ENCODE measurements at places on chromosomes 16 and 17.

GRCh38 chr16:89317101-89317671 lies 99.7 kb downstream of the ZNF778 start:
- DNase-seq, result no peak

DNA sequence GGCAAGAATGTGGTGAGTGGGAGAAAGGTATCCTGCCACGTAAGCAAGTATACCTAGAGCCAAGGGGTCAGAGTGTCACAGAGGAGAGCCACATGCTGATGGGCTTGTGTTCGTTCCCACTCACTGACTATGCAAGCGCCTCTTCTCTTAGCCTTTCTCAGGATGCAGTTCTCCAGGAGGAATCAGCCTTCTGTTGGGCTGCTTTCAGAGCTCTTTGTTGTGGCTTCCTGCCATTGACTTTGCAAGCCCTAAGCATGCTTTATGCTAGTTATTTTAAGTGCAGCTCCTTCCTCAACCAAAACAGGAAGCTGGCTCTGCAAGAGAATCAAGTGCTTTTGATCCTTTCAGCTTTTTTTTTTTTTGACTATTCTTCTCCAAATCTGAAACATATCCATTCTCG lies 66.6 kb downstream of the SIAH1 start:
- peak; percentile 18 for DNase-seq

DNA sequence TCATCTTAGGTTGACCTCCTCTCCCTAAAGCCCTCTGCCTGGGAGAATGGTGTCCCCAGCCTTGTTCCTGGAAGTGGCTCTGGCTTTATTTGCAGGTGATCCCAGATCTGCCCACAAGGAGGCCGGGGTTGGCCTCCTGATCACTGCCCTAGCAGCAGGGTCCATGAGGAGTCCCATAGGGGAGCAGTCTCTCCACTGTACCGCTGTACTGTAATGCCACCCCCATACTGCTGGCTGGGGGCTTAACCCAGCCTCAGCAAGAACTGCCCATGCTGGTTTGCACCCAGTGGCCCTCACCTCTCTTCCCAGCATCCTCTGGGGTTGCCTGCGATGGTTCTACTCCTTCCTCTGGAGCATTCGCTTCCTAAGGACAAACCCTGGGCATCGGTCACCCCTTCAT lies 39.1 kb downstream of the PSME3IP1 start:
- peak; percentile 51 for DNase-seq

- no peak for DNase-seq
Measured at GRCh38 chr16:17654571-17654970, 183.8 kb upstream of the XYLT1 start.

- DNase-seq, result no peak
Measured at GRCh38 chr16:12489357-12489990, 314.2 kb downstream of the CPPED1 start.

DNA sequence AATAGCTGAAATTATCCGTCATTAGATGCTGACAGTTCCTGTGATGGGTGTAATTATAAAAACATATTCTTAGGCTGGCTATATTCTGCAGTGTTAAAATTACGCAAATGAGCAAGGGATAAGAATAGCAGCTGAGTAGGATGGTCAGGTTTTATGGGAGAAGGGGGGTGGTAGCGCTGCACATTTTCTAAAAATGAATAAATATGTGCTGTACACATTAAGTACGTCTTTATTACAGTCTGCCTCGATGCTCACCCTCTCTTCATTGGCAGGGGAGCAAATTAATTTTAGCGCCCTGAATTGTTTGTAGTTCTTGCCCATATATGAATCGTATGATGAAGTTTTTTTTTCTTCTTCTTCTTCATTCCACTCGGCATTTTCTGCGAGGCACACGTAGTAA lies 244.2 kb downstream of the SNX29 start:
- DNase-seq, result no peak

DNA sequence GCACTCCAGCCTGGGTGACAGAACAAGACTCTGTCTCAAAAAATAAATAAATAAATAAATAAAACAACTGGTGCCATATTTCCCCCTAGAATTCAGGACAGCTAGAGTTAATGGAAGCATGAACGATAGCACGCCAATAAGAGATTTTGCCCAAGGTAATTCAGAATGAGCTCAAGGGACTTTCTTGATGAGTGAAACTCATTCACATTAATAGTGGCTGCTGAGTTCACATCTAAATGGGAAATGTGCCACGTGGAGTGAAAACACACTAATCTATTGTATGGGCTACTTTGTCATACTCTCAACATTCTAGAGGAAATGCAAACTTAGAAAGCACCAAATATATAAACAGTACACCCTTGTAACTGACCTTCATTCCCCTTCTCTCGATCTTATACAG lies 47.4 kb upstream of the PSMD7 start:
- DNase-seq, result no peak

- peak; percentile 53 for DNase-seq
Measured at GRCh38 chr16:56190677-56191155, 573 bp upstream of the GNAO1 start.

DNA sequence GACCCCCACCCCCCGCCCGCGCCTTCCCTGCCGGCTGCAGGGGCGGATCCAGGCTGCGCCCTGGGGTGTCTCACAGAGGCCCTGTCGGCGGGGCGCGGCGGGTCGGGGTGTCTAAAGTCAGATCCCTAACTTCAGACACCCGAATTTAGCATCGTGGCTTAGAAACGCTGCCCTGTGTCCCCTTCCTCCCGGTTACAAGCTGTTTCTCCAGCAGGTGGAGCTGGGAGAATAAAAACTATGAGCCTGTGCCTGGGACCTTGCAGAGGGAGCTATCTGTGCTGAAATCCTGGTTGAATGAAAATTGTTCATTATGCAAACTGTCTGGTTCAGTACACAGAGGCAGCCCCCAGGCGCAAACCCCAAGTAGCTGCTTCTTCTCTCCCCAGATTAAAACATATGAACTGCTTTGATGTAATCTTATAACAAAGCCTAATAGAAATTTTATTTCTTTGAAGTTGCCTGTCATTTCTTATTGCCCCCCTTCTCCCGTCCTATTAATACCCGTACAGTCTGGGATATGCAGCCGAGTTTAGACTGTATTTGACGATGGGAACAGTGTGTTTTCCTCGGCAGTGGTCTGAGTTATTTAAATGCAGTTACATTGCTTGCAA lies 79.0 kb downstream of the RPA1 start:
- DNase-seq, result peak; percentile 69

DNA sequence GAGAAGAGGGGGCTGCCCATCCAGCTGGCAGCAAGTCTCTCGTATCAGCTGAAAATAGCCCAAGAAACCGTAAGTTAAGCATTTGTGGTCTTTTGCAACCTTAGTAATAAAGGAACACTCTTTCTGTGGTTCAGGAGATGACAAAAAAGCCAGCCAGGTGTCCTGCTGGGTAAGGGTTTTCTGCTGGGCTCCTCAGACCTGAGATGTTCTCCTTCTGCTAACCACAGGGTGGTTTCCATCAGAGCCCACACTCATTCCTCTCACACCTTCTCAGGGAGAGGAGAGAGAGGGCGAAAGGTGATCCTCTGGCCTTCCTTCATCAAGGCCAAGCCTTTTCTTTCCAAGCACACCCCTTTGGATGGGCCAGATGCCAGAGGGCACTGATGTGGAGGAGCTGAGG lies 70.7 kb downstream of the TEX14 start:
- no peak for DNase-seq

DNA sequence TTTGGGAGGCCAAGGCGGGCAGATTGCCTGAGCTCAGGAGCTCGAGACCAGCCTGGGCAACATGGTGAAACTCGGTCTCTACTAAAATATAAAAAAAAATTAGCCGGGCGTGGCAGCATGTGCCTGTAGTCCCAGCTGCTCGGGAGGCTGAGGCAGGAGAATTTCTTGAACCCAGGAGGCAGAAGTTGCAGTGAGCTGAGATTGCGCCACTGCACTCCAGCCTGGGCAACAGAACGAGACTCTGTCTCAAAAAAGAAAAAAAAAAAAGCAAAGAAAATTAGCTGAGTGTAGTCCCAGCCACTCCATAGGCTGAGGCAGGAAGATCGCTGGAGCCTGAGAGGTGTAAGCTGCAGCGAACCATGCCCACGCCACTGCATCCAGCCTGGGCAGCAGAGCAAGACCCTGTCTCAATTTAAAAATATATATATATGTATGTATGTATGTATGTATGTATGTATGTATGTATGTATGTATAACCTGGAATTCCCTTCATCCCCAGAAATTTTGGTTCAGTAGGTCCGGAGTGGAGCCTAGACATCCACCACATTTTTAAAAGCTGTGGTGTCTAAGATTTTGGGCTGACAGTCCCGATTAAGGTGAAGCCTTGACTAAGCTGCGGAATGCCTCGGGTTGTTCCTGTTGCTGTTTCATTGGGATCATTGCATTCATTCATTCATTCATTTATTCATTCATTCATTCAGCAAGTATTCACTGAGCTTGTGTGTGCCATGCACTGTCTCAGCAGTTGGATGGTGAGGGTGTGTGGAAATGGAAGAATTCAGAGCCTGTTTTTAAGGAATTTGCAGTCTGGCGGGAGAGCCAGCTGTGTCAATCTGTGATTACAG lies 25.9 kb downstream of the TMEM94 start:
- DNase-seq, result no peak

DNA sequence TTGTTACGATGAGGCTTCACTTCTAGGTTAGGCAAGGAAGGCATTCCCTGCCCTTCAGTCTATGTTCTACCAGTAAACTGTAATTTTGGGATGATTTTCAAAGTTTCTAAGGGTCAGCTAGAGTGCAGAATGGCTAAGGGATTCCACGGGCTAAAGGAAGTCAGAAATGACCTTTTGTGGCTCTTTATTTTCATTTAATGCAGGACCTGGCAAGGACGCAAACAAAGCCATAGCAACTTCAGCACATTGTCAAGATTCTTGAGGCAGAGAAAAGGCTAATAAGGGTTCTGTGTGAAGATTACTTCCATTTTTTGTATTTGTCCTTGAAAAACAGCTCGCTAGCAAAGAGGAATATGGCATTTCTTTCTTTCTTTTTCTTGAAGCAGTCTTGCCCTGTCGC lies 76.6 kb downstream of the STX8 start:
- no peak for DNase-seq

DNA sequence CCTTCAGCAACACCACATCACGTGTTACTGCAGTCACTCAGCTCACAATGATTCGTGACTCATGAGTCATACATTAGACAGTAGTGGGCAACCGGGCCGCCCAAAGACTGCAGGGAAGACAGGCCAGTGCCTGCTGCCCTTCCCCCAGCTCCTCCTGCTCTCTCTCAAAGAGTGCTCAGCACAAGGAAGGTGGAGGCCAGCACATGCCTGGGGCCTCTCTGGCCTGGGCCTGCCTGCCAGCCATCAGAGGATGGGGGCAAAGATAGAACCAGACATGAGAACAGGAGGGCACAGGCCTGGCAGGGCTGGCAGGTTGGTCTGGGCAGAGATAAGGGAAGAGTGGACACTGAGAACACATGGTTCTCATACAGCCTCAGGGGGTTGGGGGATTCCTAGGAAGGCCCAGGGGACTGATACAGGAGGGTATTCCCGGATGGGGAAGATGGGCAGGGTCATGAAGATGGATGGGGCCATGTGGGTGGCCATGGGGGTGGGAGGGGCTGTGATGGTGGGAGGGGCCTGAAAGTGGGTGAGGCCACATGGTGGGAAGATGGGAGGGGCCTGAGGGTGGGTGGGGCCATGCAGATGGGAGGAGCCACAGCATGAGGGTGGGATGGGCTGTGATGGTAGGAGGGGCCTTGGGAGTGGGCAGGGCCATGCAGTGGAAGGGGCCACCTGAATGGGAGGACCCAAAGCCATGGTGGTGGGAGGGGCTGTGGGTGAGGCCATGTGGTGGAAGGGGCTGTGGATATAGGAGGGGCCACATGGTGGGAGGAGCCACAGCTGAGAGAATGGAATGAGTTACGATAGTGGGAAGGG lies 29.0 kb downstream of the KATNB1 start:
- peak; percentile 95 for DNase-seq

- no peak for DNase-seq
Measured at GRCh38 chr16:87652799-87653198, 50.5 kb downstream of the JPH3 start.

DNA sequence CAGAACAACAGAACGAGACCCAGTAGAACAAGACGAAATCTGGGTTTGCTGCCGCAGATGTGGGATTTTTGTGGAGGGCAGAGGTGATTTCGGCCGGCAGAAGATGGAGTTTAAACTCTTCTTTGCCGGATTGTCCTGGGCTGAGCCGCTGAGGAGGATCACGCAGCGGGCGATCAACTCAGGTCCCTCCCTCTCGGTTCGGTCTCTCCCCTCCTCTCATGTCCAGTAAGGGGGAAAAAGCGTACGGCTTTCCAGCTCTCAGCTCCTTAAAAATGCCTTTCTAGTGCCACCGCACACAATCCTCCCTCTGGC lies 2.5 kb downstream of the PHF12 start:
- DNase-seq, result no peak

GRCh38 chr16:76639685-76640289 lies 362.6 kb downstream of the CNTNAP4 start:
- DNase-seq, result peak; percentile 21

DNA sequence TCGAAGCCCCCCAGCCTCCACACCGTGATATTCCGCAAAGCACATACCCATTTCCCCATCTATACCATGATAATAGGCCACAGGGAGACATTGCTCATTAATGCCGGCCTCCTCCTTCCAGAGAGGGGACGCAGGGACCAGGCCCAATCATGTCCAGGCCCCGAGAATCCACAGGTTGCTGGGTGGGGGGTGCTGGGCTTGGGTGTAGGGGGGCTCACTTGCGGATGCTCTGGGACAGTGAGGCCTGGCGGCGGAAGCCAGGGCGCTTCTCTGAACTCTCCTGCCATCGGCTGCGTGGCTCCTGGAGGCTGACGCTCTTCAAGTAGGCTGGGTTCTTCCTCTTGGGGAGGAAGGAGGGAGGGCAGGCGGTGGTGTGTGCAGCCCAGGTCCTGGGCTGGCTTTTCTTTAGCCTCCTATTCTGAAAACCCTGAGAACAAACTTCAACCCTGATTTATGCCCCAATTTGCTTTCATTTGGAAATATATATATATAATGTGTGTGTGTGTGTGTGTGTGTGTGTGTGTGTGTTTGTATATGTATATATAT lies 12.2 kb downstream of the AANAT start:
- no peak for DNase-seq

DNA sequence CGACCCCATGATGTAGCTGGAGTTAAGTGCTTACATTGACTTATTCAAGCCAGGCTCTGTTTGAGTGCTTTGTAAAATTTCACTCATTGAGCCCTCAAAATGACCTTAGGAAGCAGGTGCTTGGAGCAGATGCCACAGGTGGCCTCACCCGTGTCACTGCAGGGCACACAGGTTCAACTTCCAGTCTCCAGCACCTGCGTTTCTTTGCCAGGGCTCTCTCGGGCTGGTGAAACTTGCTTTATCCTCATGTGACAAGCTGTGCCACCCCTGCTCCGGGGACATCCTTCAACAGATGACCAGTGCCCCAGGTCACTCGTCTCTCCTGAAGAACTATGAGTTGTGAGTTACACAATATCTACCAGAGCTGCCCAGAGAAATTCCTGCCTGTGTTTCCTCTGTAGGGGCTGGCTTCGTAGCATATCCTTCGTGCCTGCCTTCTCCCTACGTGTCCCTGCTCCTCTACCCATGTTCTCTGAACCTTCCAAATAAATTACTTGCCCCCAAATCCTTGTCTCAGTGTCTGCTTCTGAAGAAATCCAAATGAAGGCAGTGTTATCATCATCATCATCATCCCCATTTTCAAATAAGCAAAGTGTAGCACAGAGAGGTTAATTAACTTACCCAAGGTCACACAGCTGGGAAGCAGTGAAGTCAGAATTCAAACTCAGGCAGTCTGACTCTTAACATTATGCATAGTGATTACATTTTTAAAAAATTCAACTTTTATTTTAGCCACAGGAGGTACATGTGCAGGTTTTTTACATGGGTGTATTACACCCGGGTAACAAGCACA lies 352.5 kb downstream of the NPIPA8 start:
- DNase-seq, result no peak
